Stimulated activated CD8-positive, alpha-beta memory T cell treated with anti-CD3 and anti-CD28 coated beads, Interleukin-4, amount 100 ng/mL, for 1 hour (primary cell): ENCODE measurements at places on chromosomes 6 and 20.

GRCh38 chr6:44003345-44004061 lies 123.7 kb downstream of the MRPL14 start:
- DNase-seq, result no peak

- no peak for DNase-seq
These were observed 2.7 kb upstream of the C6orf62 start for GRCh38 chr6:24721461-24722215.

DNA sequence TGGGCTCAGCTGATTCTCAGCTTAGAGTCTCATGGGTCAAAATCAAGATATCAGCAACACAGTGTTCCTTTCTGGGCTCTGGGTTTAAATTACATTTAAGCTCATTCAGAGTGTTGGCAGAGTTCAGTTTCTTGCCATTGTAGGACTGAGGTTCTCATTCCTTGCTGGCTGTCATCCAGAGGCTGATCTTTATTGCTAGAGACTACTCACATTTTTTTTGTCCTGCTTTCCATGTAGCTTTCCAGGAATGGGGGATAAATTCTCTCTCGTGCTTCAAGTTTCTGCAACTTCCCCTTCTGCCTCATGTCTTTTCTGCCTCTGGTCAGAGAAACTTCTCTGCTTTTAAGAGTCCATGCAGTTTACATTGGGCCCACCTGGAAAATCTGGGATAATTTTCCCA lies 86.9 kb downstream of the RFX6 start:
- DNase-seq, result no peak

GRCh38 chr20:43723186-43723585 lies 3.6 kb downstream of the GTSF1L start:
- no peak for DNase-seq

DNA sequence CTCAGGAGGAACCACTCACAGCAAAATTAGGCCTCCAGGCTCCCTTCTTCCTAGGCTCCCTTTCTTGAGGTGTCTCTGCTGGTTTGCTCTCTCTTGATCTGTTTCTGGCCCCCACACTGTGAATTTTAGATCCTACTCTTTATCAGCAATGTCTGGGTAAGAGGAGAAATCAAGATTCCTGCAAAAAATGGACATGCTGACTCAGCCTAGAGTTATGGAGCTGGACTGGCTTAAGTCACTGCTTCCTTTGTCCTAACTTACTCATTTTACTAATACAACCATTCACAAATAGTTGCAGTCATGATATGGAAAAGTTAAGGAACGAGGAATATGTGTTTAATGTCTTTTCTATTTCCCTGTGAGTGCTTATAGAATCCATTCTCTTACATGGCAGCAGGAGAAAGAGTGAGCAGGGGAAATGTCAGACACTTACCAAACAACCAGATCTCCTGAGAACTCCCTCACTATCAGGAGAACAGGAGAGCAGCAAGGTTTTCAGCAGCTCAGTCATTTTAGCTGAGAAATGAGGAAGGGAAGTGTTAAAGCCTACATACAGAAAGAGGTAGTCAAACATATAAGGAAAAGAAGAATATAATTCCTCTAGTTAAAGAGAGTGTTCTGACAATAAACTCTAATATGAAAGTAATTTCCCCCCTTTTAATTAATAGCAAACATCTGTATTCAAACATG lies 160.8 kb downstream of the PDE7B start:
- DNase-seq, result no peak

GRCh38 chr6:148987982-148988381 lies 241.2 kb downstream of the UST start:
- no peak for DNase-seq

DNA sequence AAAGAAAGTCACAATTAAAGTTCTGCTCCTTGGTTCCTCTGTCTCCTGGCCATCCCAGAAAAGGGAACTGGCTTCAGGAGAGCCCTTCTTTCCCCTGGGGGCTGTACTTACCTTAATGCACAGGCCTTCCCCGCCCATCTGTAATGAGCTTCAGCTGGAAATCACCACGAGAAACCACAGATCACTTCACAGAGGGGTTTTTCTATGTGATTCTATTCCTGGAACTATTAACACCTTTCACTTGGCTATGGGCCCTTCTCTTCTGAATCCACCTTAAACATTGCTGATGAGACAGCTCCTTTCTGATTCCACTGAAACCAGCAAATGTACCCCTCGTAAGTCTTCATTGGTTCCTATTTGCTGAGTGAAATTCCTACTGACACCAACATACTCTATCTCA lies 80.7 kb downstream of the FOXF2 start:
- DNase-seq, result no peak

GRCh38 chr6:106924694-106925523 lies 49.6 kb downstream of the CD24 start:
- DNase-seq, result no peak
